ENCODE measurements at places on chromosomes 3 and 15.

GRCh38 chr3:66486202-66486601 is 14.6 kb downstream of the LRIG1 start:
- DNase-seq, result no peak

GRCh38 chr15:62296756-62297507 is 131.8 kb upstream of the C2CD4B start:
- DNase-seq, result no peak

- no peak for DNase-seq
Observed at GRCh38 chr15:28112962-28113361, 13.8 kb upstream of the OCA2 start.

DNA sequence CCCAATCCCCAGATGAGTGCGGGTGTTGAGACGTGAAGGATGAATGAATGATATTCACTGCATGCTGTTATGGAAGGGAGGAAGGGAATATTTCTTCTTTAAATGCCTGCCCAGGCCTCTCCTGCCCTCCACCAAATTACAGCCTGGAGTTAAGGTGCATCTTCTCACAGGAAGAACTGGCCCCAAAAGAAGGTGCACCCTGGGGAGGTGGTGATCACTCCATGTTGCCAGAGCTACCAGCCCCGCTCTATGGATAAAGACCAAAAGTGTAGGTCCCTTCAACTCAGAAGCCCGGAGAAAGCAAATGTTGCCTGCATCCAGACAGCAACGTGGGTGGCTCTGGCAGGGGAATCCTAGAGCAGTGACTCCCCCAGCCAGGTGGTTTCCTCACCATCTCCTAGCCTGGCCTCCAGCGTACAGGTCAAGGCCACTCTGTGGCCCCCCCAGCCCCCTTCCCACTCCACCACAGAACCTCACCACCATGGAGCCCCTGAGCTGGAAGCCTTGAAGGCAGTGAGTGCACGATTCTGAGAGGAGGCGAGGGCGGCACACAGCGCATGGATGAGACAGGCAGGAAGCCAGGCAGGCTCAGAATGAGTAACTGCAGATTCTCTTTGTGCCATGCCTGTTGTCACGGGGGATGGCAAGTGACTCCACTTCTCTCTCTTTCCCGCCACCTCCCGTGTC is 3.5 kb upstream of the VIPR1 start:
- DNase-seq, result no peak

- DNase-seq, result peak; percentile 42
Observed at GRCh38 chr15:40743921-40744814, 10.9 kb downstream of the RMDN3 start.

- no peak for DNase-seq
Observed at GRCh38 chr3:151439652-151440125, 21.2 kb downstream of the IGSF10 start.

DNA sequence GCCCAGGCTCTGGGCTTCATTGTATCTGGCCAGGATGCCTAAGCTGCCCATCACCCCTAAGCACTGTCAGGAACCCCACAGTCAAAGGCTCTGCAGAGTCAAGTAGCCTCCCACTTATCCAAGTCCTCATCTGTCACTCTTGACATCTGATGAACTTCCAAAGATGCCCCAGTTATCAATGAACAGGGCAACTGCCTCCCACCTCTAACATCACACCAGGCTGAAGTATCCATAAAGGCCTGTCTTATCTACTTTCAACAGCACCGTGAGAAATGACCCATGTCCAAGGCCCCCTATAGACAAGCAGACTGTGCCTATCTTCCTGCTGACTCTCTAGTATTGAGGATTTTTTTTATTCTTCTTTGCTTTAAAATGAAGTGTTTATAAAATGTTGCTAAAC is 56.4 kb downstream of the TRIM69 start:
- DNase-seq, result no peak

GRCh38 chr3:72673011-72673771 is 175.1 kb downstream of the SHQ1 start:
- DNase-seq, result no peak

DNA sequence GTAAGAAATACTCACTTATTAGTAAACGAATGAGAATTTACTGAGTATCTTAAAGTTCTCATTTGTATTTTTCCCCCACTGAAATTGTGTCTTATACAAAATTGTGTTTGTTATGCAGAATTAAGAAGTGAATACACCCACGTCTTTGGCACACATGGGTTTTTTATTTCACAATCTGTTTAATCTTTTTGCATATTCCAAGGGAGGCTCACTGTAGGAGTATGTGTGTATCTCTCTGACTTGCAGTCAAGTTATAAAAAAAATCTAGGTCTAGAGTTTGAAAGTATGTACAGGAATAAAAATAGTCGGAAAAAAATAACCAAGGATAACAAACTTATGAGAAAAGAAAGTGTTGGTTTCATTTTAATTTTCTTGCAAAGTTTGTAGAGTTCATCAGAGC is 255.2 kb downstream of the PDCD6IP start:
- DNase-seq, result no peak
